ENCODE measurements at places on chromosomes 5 and 9. TPM values are rescaled to one million over a fixed set of nuclear protein-coding genes. Genes with fewer than 3 reads are reported as not detected.

SLC31A2 gene
- 102 TPM for total RNA-seq

- DNase-seq = no peak
- no peaks in the 10 kb centered on the region for H3K27me3 ChIP-seq
- peak overlapping the region; percentile 82 for H3K4me3 ChIP-seq
- peaks cover 73% of the 10 kb centered on the region for H3K4me1 ChIP-seq
- H3K27ac ChIP-seq = no peak overlapping the region
- H3K36me3 ChIP-seq = peaks cover 3% of the 10 kb centered on the region
Measured at GRCh38 chr9:129627556-129628440, 1.8 kb downstream of the NTMT1 start.

C5orf46 gene
- 130 TPM for total RNA-seq

ECSCR gene
- 13.3 TPM for total RNA-seq

DNA sequence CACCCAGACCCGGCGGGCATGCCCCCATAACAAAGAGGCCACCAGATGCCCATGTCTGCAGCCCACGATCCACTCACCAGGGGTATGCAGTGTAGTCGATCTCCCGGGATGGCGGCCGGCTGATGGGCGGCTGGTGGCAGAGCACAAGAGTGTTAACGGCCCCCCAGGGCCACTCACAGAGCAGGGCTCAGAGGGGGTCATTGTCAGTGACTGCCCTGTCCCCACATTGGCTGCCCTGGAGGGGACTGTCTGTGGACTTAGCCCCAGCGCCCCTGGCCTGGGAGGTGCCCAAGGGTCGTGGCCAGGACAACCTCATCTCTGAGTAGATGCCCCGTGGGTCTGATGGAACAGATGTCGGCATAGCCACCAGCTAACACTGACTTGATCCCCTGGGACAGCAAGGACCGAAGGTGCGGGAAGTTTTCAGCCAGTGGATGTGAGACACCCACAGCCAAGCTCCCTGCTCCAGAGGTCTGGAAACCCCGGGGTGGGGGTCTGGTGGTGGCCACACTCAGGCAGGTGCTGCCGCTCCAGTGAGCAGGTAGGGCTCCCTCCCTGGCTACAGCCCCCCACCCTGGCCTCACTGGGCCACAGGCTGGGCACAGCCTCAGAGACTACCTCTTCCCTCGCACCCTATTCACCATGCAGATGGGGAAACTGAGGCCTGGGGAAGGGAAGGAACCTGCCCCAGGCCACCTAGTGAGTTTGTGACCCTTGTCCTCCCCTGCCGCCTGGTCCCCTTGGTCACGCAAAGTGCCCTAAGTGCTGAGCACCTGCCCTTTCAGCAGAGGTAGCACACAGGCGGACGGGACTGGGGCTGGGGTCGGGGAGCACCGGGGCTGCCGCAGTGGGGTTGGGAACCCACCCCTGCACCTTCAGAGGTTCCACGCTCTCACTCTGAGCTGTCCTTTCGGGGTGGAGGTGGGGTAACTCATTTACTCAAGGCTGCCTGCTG, 38.1 kb upstream of the SARDH start:
- H3K27me3 ChIP-seq = no peaks in the 10 kb centered on the region

GDNF gene
- total RNA-seq = 0.23 TPM

DNA sequence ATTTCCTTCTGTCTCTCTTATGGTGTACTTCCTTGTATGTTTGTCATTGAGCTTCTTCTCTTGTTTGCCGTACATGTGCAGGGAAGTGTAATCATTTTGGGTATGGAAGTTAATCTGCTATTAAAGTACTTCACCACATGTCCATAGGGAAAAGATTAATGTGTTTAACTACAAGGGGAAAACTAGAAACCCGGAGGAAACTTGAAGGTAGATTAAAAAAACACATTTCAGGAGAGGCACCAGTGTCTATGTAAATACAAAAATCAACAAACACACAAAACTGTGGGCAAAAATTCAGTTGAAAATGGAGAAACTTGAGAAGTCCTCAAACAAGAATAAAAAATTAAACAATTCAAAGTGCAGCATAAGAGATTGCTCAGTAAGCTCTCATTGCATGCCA, 166.4 kb downstream of the PBX3 start:
- H3K36me3 ChIP-seq = no peaks in the 10 kb centered on the region
- no peaks in the 10 kb centered on the region for H3K4me1 ChIP-seq

- no peaks in the 10 kb centered on the region for H3K36me3 ChIP-seq
- no peak overlapping the region for H3K27ac ChIP-seq
- peaks cover 12% of the 10 kb centered on the region for H3K4me1 ChIP-seq
- H3K27me3 ChIP-seq = no peaks in the 10 kb centered on the region
- no peak overlapping the region for H3K4me3 ChIP-seq
Measured at GRCh38 chr9:77997611-77998284, 33.9 kb downstream of the GNAQ start.

GRCh38 chr5:54722846-54723433, 205.4 kb downstream of the SNX18 start:
- no peak for DNase-seq
- H3K36me3 ChIP-seq = no peaks in the 10 kb centered on the region

PITX1 gene
- 0.64 TPM for total RNA-seq

- no peak overlapping the region for H3K4me3 ChIP-seq
- no peaks in the 10 kb centered on the region for H3K27me3 ChIP-seq
- H3K36me3 ChIP-seq = no peaks in the 10 kb centered on the region
- peaks cover 31% of the 10 kb centered on the region for H3K4me1 ChIP-seq
Measured at GRCh38 chr5:96968614-96969013, 32.7 kb downstream of the LNPEP start.

SLC25A2 gene
- 4.5 TPM for total RNA-seq

GRCh38 chr5:52469420-52469819, 318.3 kb upstream of the ITGA1 start:
- H3K27me3 ChIP-seq = no peaks in the 10 kb centered on the region
- H3K4me3 ChIP-seq = no peak overlapping the region
- no peaks in the 10 kb centered on the region for H3K4me1 ChIP-seq
- no peak overlapping the region for H3K27ac ChIP-seq
- DNase-seq = no peak

DNA sequence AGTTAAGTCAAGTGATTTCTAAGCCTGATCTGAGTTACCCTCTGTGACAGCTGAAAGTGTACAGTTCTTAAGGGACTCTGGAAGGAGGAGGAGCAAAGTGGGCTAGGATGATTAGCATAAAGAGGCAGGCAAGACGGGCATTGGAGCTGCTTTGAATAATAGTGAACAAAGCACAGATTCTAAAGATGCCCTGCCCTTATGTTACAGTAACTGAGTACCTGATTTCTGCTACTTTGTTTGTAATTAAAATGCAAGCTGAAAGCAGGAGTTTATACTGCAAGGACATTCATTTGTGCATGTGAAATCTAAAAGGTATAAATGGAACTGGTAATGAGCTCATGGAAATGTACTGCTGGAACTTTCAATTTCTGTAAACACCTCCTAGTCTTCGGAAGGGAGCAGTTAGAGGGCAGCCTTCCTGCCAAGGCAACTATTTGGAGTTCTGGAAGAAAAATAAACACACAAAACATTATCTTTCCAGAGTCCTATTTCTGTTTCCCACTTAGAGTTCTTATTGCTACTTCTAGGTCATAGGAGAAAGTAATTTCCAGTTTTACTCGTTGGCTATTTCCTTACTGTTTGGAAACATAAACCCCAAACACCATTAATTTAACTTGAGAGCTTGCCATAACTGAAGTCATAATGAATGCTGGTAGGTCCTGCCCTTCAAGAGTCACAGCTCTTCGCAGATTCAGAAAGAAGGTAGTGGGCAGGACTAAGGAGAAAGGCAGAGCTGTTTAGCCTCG, at the start of gene RANBP3L:
Gene RANBP3L, minus strand, starts transcription at position 45 of the 746 bp plus-strand sequence. CDS start 486 bp downstream, outside the sequence.
- H3K27me3 ChIP-seq = no peaks in the 10 kb centered on the region
- H3K36me3 ChIP-seq = no peaks in the 10 kb centered on the region
- peak within 1 kb of the TSS; percentile 32 for H3K4me3 ChIP-seq

SPINK13 gene
- not detected for total RNA-seq

CNTNAP3 gene
- total RNA-seq = 91.9 TPM

- no peaks in the 10 kb centered on the region for H3K36me3 ChIP-seq
- no peak overlapping the region for H3K4me3 ChIP-seq
- no peaks in the 10 kb centered on the region for H3K27me3 ChIP-seq
- H3K4me1 ChIP-seq = no peaks in the 10 kb centered on the region
- H3K27ac ChIP-seq = no peak overlapping the region
- DNase-seq = no peak
Measured at GRCh38 chr9:2602704-2603116, 18.9 kb upstream of the VLDLR start.

- H3K36me3 ChIP-seq = no peaks in the 10 kb centered on the region
- H3K27me3 ChIP-seq = no peaks in the 10 kb centered on the region
- H3K27ac ChIP-seq = no peak overlapping the region
- no peak overlapping the region for H3K4me3 ChIP-seq
- no peak for DNase-seq
Measured at GRCh38 chr5:4533457-4534105, 606.5 kb upstream of the ADAMTS16 start.

GRCh38 chr5:151819830-151820229, 48.1 kb downstream of the G3BP1 start:
- no peak overlapping the region for H3K4me3 ChIP-seq
- H3K27ac ChIP-seq = no peak overlapping the region
- DNase-seq = no peak
- no peaks in the 10 kb centered on the region for H3K27me3 ChIP-seq
- H3K4me1 ChIP-seq = no peaks in the 10 kb centered on the region

ASS1 gene
- total RNA-seq = 107 TPM

DNA sequence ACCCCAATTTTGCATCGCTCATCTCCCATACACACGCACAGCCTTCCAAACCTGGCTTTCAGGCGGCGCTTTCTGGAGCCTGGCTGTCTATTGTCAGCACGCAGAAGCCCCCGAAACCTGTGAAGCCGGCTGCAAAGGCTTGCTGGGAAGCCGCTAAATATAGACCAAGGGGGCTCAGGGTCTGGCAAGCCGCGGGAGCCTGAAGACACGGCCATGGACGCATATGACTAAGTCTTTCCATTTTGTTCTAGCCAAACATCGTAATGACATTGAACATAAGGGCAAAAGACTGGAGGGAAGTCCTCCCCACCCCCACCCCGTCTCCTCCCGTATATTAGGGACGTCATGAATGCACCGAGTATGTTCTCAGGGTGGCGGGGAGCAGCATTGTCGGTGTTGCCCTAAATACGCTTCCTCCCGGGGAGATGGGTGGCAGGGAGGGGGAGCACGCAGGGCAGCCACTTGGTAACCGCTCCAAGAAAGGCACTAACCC, 1.1 kb downstream of the CTNND2 start:
- no peak overlapping the region for H3K27ac ChIP-seq
- no peak for DNase-seq
- H3K36me3 ChIP-seq = no peaks in the 10 kb centered on the region
- H3K4me3 ChIP-seq = peak overlapping the region; percentile 39
- peaks cover 11% of the 10 kb centered on the region for H3K4me1 ChIP-seq

SLC6A19 gene
- not detected for total RNA-seq

Measured in suprapubic skin (tissue), 4 donors.